ENCODE measurements at places on chromosomes 13 and 19.

GRCh38 chr13:36788276-36788675 lies 30.7 kb upstream of the RFXAP start:
- DNase-seq: no peak

DNA sequence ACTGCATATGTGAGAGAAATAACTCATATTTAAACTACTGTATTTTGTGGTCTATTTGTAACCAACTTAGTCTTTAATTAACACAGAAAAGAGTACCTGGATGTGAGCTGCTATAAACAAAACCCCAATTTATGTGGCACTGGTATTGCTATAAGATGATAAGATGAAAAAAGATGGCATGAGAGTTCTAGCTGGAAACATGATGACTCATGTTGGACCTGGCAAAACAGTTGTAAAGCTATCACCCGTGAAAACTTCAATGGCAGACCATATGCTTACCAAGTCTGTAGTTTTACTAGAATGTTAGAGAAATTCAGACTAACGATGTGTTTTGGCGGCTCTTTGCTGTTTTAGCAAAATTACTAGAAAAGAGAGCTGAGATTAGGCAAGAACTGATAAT lies 69.6 kb upstream of the PCDH9 start:
- DNase-seq: no peak

DNA sequence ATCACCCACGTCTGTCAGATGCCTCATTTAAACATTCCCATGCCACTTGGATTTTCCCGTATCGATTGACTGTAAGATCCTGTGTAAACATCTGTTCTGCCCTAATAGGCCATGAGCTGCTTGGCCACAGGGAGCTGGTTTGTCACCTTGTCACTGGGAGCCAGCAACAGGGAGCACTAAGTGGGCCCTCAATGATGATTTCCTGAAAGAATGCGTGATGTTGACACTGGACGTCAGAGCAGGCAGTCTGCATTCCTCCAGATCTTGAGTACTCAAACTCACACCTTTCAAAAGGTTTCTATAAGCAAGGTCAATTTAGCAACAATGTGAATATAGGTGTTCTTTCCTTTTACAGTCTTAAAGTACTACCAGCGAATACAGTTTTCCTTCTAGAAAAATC lies 78.8 kb downstream of the TUBGCP3 start:
- DNase-seq: no peak

- no peak for DNase-seq
These were observed 12.0 kb downstream of the CCNE1 start for GRCh38 chr19:29823581-29824330.

GRCh38 chr19:6710273-6711077 lies 10.0 kb downstream of the C3 start:
- no peak for DNase-seq

DNA sequence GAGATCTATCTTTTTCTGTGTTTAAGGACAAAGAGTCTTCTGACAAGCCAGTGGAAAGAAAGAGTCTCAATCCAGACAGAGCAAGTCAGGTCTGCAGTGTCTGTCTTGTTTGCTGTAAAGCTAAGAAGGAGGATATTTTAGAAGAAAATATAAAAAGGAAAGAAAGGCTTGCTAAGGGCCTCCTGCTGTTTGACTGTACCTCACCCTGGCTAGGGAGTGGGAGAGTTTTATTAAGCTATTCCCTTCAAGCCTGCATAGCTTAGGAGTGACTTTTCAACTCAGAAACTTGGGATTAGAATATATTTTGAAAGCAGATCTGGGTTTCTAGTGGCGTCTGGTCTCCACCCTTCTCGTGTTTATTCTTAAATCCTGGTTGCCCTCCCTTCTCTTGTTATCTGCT lies 460.0 kb downstream of the COG6 start:
- peak; percentile 44 for DNase-seq

DNA sequence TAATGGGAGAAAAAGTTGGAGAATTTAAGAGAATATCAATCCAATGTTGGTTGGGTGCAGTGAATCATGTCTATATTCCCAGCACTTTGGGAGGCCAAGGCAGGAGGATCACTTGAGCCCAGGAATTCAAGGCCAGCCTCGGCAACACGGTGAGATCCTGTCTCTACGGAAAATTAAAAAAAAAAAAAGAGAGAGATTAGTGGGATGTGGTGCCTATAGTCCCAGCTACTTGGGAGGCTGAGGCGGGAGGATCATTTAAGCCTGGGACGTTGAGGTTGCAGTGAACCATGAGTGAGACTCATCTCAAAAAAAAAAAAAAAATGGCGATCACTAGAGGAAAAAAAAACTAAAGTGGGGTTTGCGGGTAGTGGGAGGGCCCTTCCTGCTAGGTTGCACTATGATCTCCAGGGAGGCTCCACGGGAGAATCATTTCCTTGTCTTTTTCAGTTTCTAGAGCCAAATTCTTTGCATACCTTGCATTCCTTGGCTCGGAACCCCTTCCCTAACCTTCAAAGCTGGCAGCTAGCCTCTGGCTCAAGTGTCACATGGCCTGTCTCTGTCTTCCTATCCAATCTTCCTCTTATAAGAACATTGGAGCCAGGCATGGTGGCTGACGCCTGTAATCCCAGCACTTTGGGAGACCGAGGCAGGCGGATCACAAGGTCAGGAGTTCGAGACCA lies 5.8 kb upstream of the ERCC2 start:
- peak; percentile 84 for DNase-seq

- peak; percentile 33 for DNase-seq
These were observed 56.5 kb downstream of the ARHGEF7 start for GRCh38 chr13:111171629-111172028.

DNA sequence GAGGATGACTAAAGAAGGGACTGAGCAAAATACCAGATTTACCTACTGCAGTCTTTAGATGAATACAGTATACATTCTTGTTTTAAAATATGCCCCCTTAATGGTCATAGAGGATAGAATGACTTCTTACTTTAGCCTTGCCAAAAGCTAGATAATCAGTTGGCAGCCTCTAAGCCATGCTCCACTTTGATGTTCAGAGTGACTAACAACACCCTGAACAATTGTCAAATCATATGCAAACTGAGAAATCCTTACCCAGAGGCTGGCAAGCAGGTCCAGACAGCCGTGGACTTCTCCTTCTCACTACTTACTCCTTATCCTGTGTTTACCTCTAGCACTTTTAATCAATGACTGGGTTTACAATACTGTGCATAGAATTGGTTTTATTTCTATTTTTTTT lies 23.6 kb upstream of the PHF11 start:
- DNase-seq: no peak

DNA sequence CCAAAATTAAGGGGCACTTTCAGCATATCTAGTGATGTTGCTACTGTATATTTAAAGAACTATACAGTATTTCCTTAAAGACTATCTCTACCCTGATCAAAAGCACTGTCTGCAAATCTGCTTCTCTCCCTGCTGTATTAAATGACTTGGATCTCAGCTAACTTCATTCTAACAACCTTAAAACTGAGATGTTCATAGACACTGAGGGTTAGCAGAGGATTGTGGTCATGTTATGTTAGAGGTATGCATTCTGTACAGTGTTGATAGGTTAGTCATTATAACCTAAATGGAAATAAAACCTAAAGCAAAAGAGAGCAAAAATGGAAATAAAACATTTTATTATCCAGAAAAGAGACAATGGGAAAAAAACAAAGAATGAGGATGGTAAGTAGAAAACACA lies 9.9 kb downstream of the GPR183 start:
- no peak for DNase-seq

DNA sequence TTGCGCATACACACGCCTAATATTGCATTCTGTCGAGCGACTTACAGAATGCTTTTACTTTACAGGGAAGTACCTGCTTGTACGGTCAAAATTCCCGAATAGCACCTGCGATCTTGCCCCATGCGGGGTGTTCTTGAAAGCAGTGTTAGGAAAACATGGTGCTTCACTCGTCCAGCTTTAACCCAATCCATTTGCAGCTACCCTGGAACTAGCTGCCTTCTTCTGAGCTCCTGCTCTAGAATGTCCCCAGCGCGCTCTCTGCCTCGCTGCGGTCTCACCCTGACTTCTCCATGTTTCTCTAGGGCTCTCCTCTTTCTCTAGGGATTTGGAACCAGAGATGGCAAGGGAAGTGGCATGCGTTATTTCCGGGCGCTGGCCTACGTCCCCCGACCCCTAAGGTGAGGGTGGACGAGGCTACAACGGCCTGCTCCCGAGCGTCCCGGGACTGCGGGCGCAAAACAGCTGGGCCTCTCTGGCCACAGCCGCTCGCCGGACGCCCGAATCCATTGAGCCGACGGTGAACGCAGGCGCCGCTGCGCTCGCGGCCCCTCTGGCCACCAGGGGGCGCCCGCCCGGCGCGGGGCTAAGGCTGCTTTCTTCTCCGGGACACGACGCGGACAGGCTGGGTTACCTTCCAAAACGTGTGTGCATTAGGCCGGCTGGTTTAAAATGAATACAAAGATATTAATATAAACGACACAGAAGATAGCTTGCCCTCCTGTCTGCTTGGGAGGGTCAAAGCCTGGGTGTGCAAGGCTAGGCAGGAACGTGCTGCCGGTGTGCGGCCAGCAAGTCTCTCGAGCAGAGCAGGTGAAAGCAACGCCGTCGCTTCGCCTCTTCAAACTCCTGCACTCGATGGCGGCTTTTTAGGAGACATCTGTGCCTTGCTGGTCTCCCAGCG lies 1.8 kb upstream of the SPRY2 start:
- peak; percentile 78 for DNase-seq

DNA sequence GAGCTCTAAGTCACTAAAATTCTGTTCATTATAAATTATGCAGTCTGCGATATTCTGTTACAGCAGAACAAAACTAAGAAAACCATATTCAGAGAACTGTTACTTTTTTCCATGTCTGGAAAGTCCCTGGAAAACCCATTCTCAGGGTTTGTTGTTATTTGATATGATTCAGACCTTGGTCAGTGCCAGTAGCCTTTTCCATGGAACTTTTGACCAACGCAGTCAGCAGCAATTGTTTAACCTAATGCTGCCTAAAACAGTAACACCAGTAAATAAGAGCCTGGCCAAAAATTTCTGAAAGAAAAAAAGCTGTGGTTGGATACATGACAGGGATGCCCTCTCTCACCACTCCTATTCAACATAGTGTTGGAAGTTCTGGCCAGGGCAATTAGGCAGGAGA lies 402.7 kb downstream of the TBC1D4 start:
- DNase-seq: peak; percentile 6

DNA sequence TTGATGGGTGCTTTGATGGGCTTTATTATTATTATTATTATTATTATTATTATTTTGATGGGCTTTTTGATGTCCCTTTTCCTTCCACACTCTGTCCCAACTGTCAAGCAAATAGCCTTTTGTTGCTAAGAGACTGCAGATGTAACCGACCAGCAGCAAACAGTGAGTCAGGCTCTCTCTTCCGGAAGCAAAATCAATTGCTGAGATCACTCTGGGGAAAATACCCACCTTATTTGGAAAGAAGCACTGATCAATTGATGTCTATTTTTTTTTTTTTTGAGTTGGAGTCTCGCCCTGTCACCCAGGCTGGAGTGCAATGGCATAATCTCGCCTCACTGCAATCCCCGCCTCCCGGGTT lies 2.9 kb downstream of the LDLR start:
- DNase-seq: peak; percentile 53

DNA sequence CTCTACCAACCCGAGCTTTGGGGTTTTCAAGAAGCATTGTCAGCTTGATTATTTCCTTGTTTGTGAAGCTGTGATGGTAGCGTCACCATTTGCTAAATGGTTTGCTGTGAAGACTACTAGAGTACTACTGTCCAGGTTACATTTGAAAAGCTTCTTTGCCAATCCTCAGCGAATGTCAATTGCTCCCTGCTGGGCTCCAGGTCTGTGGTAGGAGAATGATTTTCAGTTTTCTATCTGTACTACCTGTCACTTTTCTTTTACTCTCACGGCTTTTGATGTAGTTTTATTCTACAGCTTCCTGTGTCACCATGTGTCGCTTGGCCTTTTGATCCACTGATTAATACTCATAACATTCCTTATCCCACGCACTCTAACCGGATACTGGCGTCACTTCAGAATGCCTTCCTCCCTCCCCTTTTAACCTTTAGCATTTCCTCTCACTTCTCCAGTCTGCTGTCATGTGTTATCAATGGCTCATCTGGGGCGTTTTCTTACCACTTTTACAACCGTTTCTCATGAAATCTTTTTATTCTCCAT lies 7.5 kb upstream of the GPR183 start:
- DNase-seq: peak; percentile 92

GRCh38 chr13:97262058-97262457 lies 39.9 kb downstream of the MBNL2 start:
- no peak for DNase-seq

GRCh38 chr13:99033814-99034213 lies 56.0 kb upstream of the DOCK9 start:
- peak; percentile 44 for DNase-seq

DNA sequence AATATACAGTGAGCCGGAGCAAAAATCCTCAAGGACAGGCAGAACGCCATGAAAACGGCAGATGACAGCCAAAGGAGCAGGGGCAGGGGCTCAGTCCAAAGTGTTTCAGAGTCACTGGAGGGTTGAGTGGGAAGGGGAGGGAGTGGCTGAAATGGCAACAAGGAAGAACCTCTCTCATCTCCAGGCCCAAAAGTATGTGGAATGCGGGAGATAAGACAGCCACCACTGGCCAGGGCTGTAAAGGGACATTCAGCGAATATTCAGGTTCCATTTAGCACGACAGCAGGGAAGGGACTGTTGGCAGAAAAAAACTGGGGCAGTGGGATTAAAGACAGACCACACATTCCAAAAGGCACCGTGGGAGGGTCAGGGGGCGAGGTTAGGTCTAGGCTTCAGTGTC lies 48.4 kb downstream of the USPL1 start:
- DNase-seq: no peak

DNA sequence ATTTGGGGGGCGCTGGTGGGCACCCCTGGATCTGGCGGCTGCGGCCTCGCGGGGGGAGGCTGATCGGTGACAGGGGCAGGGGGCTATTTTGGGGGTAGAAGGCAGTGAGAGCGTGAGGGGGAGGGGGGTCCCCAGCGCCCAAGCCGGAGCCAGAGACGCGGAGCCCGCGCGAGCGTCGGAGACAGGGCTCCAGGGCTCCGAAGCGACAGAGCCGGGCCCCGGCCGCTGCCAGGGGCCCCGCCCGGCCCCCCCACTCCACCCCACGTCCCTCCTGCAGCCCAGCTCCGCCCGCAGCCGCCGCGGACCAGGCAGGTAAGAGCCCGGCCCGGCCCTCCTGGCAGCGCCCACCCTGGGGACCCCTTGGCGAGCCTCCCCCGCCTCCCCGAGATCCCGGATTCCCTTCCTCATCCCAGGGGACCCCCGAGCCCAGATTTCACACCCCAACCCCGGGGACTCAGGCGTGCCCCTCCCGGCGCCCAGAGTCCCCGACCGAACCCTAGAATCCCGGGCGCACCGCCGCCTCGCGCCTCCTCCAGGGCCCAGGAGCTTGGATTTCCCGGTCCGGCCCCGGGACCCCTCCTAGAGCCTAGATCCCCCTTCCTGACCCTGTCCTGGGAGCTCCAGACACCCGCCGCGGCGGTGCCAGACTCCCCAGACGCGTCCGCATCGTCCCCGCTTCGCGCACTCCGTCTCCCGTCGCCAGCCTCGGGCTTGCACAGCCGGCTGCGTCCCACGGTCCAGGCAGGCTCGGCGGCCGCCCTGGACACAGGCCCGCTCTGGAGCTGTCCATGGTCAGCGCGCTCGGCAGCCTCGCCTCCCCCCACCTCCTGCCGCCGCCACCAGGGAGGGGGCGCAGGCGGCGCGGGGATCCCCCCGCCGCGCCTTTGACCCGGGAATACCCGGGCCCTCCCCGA lies at the start of gene PPFIA3:
Gene PPFIA3, plus strand, starts transcription at position 134 of the 914 bp plus-strand sequence. CDS start 8,330 bp downstream, outside the sequence.
- peak; percentile 65 for DNase-seq

GRCh38 chr13:32115066-32115465 lies 83.5 kb downstream of the FRY start:
- DNase-seq: no peak
